ENCODE measurements at places on chromosomes 3 and 15.

DNA sequence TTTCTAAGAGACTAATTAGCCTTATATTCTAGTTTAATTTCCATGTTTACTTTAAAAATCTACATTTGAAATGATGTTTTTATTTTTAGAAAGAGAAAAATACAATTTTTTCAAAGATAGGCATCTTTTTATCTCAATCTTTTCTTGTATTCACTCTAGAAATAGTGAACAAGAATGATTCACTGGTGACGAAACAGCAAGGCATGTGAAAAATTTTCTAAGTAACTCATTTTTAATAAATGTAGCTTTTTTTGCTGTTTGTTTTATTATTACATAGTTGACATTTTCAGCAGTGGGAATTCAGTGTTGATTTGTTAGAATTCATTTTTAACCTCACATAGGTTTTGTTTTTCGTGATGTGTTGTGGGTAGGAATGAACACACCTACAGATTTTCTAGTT, 1226.4 kb downstream of the NSUN3 start:
- DNase-seq = no peak

DNA sequence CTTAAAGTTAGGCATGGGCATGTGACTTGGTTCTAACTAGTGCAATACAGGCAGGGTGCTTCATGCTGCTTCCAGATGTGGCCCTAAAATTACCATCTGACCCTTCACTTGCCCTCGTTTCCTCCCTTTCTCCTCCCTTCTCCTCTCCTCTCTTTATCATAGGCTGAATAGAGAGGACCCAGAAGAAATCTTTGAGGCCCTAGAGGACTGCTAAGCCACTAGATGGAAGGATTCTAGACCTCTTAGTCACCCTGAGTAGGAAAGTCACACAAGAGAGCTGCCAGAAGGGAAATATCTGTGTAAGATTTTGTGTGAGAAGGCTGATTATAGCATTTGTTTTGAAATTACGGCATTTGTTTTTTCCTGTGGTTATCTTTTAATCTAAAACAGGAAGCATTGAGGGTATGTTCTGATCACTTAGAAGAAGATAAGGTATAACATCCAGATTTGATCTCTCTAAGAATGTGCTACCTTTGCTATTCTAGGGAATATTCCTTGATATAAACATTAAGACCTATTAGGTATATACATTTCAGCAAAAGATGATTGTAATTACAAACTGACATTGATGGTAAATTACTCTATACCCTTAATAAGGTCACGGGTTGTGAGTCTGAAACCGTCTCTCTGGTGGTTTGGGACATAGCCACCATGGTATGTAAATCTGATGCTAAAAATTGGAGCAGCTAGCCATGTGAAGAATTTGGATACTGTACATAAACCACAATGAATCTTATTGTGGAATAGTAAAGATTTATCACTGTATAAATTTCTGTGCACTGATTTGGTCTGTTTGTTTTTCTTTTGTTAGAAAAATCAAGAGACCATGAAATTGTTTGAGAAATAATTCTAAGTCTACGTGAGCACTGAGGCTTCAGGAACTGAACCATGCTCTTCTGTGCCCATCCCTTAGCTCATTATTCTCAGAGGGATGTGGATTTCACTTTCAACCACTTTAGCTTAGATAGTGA, 84.1 kb downstream of the TP63 start:
- DNase-seq = no peak

DNA sequence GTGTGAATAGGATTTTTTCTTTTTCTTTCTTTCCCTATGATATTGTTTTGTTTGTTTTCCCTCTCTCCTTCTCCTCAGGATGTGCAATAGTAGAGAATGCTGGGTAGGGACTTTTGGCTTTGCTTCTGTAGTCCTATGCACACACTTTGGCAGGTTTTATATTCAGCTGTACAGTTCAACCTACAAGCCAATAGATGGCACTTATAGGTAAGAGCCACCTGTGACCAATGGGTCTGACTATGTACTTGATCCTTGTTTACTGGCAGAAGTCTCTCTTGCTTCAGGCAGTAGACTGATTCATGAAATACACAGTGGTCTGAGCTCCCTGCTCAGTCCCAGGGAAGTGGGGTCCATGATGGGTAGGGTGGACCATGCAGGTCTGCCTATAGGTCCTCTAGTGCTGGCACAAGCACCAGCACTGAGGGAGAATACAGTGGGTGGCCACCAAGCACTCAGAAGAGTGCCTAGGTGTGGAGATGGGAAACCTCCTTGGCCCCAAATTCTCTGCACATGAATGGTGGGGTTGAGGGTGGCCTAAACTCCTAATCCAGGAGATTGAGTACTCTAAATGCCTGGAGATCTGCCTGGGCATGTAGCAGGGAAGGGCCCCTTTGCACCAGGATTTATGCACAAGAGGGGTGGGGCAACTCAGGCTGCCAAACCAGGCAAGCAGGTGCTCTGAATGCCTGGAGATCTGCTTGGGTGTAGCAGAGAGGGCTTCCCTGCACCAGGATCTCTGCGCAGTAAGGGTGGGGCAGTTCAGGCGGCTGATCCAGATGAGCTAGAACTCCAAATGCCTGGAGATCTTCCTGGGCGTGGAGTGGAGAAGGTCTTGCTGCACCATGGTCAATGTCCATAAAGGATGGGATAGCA, 176.1 kb downstream of the DOCK3 start:
- DNase-seq = no peak

DNA sequence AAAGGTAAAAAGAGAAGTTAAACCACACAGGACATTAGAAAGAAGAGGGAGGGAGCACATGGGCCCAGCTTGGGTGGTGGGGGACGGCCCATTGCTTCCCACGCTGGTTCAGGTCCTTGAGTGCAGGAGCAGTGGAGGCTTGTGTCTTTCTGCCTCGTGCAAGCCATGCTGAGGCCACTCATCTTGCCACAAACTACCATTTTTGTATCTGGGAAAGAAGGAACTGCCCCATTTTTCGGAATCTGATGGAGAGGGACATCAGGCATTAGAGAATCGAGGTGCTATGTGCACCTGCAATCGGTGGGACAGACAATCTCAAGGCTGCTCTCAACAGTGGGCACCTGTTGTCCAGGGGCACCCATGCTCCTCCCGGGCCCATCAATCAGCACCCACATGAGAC, 234.5 kb downstream of the KLF13 start:
- no peak for DNase-seq

DNA sequence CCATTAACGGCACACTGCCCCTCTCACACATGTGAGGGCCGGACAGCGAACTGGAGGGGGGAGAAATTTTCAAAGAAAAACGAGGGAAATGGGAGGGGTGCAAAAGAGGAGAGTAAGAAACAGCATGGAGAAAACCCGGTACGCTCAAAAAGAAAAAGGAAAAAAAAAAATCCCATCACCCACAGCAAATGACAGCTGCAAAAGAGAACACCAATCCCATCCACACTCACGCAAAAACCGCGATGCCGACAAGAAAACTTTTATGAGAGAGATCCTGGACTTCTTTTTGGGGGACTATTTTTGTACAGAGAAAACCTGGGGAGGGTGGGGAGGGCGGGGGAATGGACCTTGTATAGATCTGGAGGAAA, 1.5 kb downstream of the SOX2 start:
- DNase-seq = no peak

- DNase-seq = no peak
Observed at GRCh38 chr3:58325525-58325992, 7.1 kb upstream of the PXK start.

GRCh38 chr15:75198560-75199356, 2.9 kb upstream of the C15orf39 start:
- DNase-seq = peak; percentile 22

- no peak for DNase-seq
Observed at GRCh38 chr3:120622870-120623726, 27.0 kb downstream of the NDUFB4 start.

Measured in CD4-positive, alpha-beta T cell treated with Interleukin-6 at 100 ng/mL for 8 hours (primary cell).